C1 segment of cervical spinal cord (tissue), 14 donors: ENCODE measurements at places on chromosomes 16 and 17.

- DNase-seq = no peak
Observed at GRCh38 chr16:23929856-23930255, 94.1 kb downstream of the PRKCB start.

- DNase-seq = no peak
Observed at GRCh38 chr17:12667299-12667958, 1.7 kb downstream of the MYOCD start.

DNA sequence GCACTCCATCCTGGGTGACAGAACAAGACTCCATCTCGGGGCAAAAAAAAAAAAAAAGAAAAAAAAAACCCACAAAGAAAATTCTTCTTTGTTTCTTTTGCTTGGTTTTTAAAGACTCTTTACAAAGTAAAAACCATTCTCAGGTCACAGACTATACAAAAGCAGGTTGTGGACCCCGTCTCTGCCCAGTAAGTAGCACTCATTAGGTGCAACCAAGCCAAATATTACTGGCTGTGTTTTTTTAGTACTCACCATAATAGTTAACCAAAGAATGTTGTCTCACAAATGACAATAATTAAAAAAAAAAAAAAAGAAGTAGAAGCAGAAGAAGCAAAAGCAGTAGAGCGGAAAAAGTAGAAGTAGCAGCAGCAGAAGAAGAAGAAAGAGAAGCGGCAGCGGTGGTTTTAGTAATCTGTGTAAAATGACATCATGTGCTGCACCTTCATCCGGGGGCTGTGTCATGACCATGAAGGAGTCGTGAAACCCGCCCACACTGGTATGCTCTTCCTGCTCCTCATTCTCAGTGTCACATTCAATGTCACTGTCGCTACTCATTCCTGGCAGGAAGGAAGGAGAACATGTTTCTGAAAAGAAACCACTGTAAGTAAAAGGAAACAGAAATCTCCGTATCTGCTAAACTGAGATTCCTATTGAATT lies 105.4 kb downstream of the TRIM37 start:
- DNase-seq = no peak

DNA sequence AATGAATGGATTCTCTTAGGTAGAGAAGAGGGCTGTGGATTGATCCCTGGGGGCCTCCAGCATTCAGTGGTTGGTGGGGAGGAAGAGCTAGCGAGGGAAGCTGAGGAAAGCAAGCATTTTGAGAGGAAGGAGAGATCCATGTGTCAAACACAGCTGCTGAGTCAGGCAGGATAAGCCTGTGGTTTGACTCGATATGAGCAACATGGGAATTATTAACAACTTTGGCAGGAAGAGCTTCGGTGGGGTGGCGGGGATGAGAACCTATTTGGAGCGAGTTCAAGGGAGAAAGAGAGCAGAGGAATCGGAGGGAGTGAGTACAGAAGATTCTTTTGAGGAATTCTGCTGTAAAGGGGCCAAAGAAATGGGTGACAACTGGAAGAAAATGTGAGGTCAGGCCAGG lies 59.5 kb upstream of the CDC42EP4 start:
- DNase-seq = no peak

DNA sequence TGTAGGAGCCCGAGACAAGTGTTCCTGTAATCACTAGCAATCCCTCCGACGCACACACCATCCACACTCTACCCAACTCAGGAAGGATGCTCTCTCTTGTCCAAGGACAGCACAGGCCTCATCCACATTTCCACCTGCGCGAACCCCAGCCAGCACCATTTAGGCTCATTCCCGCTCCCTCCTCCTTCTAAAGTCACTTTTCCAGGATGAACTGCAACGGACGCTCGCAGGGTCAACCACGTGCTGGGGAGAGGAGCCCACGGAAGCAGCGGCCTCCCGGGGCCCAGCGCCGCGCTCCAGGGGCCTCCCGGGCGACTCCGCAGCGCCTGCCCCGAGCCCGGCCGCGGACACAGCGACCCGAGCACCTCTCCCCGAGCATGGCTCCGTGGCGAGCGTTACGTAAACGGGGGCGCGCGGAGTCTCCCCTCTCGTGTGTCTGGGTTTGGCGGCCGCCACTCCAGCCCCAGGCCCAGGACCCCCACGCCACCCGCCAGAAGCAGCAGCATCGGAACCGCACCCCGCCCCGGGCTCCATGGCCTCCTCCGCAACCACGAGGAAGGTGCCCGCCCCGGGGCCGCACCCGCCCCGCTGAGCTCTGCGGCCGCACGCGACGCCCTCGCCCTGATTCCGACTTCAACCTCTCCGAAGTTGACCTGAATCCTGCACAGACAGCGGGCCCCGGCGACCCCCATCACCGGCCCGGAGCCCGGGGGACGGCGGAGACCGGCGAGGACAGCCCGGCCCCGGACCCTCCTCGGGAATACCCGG lies 668 bp downstream of the USP36 start:
- peak; percentile 52 for DNase-seq

- DNase-seq = no peak
Observed at GRCh38 chr17:9436630-9437029, 139.0 kb downstream of the STX8 start.

GRCh38 chr17:19391432-19391831 lies 4.4 kb upstream of the MFAP4 start:
- DNase-seq = no peak

GRCh38 chr17:17156107-17156506 lies 50.0 kb downstream of the PLD6 start:
- no peak for DNase-seq

GRCh38 chr16:71943887-71944286 lies 48.6 kb downstream of the IST1 start:
- DNase-seq = no peak
